ENCODE measurements at places on chromosomes 6 and 20.

DNA sequence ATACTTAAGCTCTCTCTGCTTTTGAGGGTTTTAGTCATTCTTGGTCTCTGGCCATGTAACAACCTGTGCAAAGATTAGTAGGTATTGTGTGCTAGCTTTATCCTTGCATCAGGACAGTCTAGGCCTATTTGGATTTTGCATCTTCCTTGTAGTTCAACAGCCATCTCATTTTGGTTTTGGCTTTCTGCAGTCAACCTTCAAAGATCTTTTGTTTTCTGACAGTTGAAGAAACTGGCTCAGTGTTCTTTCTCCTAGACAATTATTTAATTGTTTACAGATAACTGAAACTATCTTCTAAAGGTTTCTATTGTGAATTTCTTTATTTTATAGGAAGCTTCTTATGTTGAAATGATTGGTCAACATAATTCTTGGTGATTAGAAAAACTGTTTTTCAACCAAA lies 307.5 kb downstream of the CDKAL1 start:
- DNase-seq: no peak

- no peak for DNase-seq
Observed at GRCh38 chr6:44489910-44490604, 102.6 kb downstream of the CDC5L start.

GRCh38 chr6:135002974-135003703 lies 51.5 kb downstream of the HBS1L start:
- no peak for DNase-seq

- DNase-seq: no peak
Observed at GRCh38 chr6:106162921-106163320, 76.8 kb downstream of the PRDM1 start.

- peak; percentile 12 for DNase-seq
Observed at GRCh38 chr6:110180228-110181008, at the start of gene CDC40. CDC40 (plus strand) TSS chr6:110180427; CDS start chr6:110180445, 18 bp downstream.

DNA sequence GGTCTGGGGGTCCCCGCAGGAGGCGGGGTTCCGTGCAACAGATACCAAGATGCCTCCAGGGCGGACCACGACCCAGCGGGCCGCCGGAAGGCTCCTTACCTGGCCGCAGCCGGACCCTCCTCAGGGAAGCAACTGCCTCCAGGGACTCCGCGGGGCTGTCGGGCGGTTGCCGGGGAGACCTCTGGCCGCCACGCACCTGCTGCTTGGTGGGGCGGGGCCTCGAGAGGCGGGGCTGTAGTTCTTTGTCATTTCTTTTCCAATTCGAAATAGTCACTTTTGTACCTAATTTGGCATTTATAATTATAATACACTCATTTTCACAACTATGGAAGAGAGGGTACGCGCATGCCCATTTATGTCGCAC lies 647 bp downstream of the AK9 start:
- peak; percentile 51 for DNase-seq

DNA sequence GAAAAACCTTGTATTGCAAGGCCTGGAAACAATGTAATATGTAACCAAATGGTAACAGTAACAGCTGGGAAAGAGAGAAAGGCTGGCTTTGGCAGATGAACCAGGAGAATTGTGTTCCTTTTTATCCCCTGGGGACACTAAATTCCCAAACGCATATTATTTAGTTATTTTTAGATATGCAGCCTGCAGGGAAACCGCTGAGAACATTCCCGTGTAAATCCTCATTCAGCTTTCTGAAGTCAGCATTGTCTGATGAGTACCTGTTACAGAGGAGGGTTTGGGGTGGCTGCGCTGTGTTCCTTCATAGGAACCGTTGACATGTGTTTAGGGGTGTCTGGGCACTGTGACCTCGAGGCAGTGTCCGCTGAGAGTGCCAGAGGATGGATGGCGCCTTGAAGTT lies 101.3 kb downstream of the SMOC2 start:
- no peak for DNase-seq
